ENCODE measurements at places on chromosomes 7 and 10. TPM values are rescaled to one million over a fixed set of nuclear protein-coding genes. Genes with fewer than 3 reads are reported as not detected.

SKIDA1 gene
- 1.2 TPM for total RNA-seq

MRPS24 gene
- total RNA-seq = 53.6 TPM

ST8SIA6 gene
- 2.4 TPM for total RNA-seq

ATOH7 gene
- not detected for total RNA-seq

HKDC1 gene
- total RNA-seq = not detected

MYL10 gene
- not detected for total RNA-seq

RHOBTB1 gene
- total RNA-seq = 12.9 TPM

SLC16A9 gene
- total RNA-seq = 1.3 TPM

ATG9B gene
- not detected for total RNA-seq

PLXDC2 gene
- total RNA-seq = 155 TPM

- H3K36me3 ChIP-seq = no peaks in the 10 kb centered on the region
- DNase-seq = no peak
- H3K4me1 ChIP-seq = peaks cover 2% of the 10 kb centered on the region
- no peak overlapping the region for H3K4me3 ChIP-seq
These were observed 89.7 kb downstream of the PTPRE start for GRCh38 chr10:127996586-127996985.

DNA sequence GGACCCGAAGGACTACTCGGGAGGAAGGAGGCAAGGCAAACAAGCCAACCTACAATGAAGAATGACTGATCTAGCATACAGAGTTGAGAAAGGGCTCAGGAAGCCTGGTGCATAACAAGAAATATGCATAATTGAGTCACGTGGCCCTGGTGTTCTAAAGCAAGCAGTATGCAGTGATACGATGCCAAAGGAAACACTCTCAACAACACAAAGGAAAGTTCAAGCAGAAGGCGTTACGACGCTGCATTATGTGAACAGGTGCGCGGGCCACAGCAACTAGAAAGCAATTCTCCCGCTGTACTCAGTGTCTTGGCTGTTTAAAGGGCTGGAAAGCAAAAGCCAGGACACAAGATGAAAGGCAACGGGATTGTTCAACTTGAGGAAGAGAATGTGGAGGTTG, 100.8 kb downstream of the PRTFDC1 start:
- DNase-seq = no peak
- no peak overlapping the region for H3K4me3 ChIP-seq
- no peaks in the 10 kb centered on the region for H3K27me3 ChIP-seq
- H3K4me1 ChIP-seq = no peaks in the 10 kb centered on the region

DNA sequence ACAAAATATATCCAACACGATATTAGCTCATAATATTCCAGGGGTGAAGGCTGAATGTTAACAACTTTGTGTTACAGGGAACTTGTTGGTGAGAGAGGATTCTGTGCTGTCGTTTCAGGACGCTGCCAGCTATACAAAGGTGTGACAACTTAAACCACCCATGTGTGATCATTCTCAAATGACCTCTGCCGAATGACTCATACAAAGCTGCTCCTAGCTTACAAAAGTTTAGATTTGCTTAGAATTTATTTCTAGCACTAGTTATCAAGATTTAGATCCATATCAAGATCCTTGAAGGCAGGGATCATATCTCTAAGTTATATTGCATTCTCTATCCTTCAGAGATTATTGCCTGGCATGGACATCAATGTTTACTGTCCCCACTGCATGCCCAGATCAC, 65.3 kb downstream of the COBL start:
- no peaks in the 10 kb centered on the region for H3K27me3 ChIP-seq

GRCh38 chr7:26853788-26854393, 10.5 kb downstream of the SKAP2 start:
- H3K4me1 ChIP-seq = no peaks in the 10 kb centered on the region
- DNase-seq = no peak
- no peak overlapping the region for H3K27ac ChIP-seq
- no peak overlapping the region for H3K4me3 ChIP-seq
- H3K36me3 ChIP-seq = no peaks in the 10 kb centered on the region
- no peaks in the 10 kb centered on the region for H3K27me3 ChIP-seq

DNA sequence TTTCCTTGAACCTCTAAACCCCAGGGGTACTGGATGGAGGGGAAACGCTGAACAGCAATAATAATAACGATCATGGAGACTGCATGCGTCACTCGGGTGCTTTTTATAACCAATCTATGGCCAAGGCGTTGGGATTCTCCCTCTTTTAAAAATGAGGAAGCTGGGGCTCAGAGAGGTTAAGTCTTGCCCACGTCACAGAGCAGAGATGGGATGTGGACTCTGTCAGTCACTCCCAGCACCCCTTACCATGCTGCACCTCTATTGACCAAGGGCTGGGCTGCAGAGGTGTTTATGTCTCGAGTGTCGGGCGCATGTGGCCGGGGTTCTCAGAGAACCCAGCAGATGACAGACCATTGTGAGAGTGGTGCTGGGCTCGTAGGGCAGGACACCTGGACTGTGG, 129.9 kb downstream of the CDH23 start:
- H3K27ac ChIP-seq = no peak overlapping the region
- no peaks in the 10 kb centered on the region for H3K27me3 ChIP-seq
- H3K36me3 ChIP-seq = no peaks in the 10 kb centered on the region
- H3K4me3 ChIP-seq = no peak overlapping the region
- no peak for DNase-seq
- H3K4me1 ChIP-seq = no peaks in the 10 kb centered on the region

DNA sequence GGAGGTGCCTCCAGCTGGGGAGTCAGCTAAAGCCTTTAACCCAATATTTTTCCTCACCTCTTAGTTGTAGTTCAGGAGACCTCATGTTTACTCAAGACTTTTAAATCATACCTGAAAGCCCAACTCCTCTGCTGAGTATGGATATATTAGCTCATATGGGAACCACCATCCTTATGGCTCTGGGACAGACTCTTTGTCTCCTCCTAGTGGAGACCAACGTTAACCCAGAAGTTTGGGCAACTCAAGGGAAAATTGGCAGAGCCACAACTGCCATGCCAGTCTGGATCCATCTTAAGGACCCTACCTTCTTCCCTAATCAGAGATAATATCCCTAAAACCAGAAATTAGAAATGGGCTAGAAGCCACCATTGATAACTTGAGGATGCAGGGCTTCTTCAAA, 80.8 kb downstream of the TMEM106B start:
- no peak overlapping the region for H3K4me3 ChIP-seq
- no peak overlapping the region for H3K27ac ChIP-seq
- no peaks in the 10 kb centered on the region for H3K27me3 ChIP-seq
- no peaks in the 10 kb centered on the region for H3K4me1 ChIP-seq
- DNase-seq = no peak

DNA sequence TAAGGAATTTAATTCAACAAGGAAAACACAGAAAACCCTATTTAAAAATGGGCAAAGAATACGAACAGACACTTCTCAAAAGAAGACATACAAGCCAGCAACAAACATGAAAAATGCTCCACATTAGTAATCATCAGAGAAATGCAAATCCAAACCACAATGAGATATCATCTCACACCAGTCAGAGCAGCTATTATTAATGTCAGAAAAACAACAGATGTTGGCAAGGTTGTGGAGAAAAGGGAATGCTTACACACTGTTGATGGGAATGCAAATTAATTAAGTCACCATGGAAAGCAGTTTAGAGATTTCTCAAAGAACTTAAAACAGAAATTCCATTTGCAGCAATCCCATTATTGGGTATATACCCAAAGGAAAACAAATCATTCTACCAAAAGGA, 55.2 kb downstream of the GCC1 start:
- no peak for DNase-seq
- H3K36me3 ChIP-seq = no peaks in the 10 kb centered on the region
- H3K4me1 ChIP-seq = no peaks in the 10 kb centered on the region
- no peaks in the 10 kb centered on the region for H3K27me3 ChIP-seq
- H3K27ac ChIP-seq = no peak overlapping the region

- no peaks in the 10 kb centered on the region for H3K36me3 ChIP-seq
- H3K4me1 ChIP-seq = no peaks in the 10 kb centered on the region
- no peak overlapping the region for H3K4me3 ChIP-seq
- no peak for DNase-seq
- H3K27ac ChIP-seq = no peak overlapping the region
These were observed 66.8 kb upstream of the NEBL start for GRCh38 chr10:20963721-20964595.

DNA sequence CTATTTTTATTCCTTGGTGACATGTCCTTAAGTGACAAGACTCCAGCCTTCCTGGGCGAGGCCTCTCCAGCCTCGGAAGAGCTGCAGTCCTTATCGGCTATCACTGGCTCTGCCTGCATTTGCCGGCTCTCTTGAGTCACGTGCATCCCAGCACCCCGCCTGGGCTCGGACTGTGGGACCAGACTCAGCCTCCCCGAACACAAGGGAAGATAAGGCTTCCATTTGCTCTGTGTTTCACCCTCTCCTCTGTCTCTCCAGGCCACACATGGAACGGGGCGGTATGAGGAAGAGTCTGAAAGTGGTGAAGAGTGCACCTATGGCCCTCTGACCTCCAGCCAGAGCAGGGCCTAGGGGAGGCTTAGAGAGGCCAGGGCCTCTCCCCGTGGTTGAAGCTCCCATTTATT, 4.7 kb downstream of the GDF2 start:
- H3K4me3 ChIP-seq = no peak overlapping the region
- H3K27ac ChIP-seq = no peak overlapping the region
- no peaks in the 10 kb centered on the region for H3K36me3 ChIP-seq
- no peak for DNase-seq
- no peaks in the 10 kb centered on the region for H3K27me3 ChIP-seq
- no peaks in the 10 kb centered on the region for H3K4me1 ChIP-seq

GRCh38 chr10:76252733-76253132, 821.3 kb downstream of the LRMDA start:
- H3K4me3 ChIP-seq = no peak overlapping the region
- no peaks in the 10 kb centered on the region for H3K36me3 ChIP-seq
- H3K27me3 ChIP-seq = no peaks in the 10 kb centered on the region
- no peak overlapping the region for H3K27ac ChIP-seq

DNA sequence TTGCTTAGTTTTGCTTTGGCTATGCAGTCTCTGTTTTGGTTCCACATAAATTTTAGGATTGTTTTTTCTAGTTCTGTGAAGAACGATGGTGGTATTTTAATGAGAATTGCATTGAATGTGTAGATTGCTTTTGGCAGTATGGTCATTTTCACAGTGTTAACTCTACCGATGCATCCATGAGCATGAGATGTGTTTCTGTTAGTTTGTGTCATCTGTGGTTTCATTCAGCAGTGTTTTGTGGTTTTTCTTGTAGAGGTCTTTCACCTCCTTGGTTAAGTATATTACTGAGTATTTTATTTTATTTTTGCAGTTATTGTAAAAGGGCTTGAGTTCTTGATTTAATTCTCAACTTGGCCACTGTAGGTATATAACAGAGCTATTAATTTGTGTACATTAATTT, 78.2 kb upstream of the ZNF92 start:
- H3K27me3 ChIP-seq = no peaks in the 10 kb centered on the region
- H3K27ac ChIP-seq = no peak overlapping the region
- no peaks in the 10 kb centered on the region for H3K4me1 ChIP-seq
- no peaks in the 10 kb centered on the region for H3K36me3 ChIP-seq
- DNase-seq = no peak
- no peak overlapping the region for H3K4me3 ChIP-seq

- DNase-seq = no peak
- H3K4me1 ChIP-seq = peaks cover 7% of the 10 kb centered on the region
- no peaks in the 10 kb centered on the region for H3K36me3 ChIP-seq
- no peak overlapping the region for H3K27ac ChIP-seq
These were observed 657.2 kb upstream of the GALNT17 start for GRCh38 chr7:70474639-70475234.

DNA sequence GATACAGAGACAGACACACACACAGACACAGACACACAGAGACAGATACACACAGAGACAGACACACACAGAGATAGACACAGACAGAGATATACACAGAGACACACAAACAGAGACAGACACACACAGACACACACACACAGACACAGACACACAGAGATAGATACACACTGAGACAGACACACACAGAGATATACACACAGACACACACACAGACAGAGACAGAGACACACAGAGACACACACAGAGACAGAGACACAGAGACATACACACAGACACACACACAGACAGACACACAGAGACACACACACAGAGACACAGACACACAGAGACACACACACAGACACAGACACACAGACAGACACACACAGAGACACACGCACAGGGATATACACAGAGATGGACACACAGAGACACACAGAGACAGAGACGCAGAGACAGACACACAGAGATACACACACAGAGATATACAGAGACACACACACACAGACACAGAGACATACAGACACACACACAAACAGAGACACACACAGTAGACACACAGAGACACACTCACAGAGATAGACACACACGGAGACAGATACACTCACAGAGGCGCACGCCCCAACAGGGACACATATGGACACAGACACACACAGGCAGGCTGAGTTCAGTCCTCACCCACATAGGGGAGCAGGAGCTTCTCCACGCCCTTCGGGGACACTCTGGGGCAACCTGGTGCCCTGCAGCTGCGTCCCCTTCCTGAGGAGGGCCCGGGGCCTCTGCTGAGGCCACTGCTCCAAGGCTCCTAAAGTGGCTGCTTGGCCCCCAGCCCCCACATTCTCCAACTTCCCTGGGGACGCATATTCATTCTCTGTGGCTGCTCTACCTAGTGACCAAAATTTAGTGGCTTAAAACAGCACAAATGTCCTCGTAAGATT, 10.3 kb upstream of the PPP2R2D start:
- H3K27ac ChIP-seq = no peak overlapping the region
- no peak overlapping the region for H3K4me3 ChIP-seq
- no peaks in the 10 kb centered on the region for H3K27me3 ChIP-seq
- H3K4me1 ChIP-seq = no peaks in the 10 kb centered on the region
